CD4-positive, CD25-positive, alpha-beta regulatory T cell (primary cell): ENCODE measurements at places on chromosomes 6 and 20.

GRCh38 chr6:122580737-122581136 lies 29.5 kb upstream of the PKIB start:
- no peak for DNase-seq

DNA sequence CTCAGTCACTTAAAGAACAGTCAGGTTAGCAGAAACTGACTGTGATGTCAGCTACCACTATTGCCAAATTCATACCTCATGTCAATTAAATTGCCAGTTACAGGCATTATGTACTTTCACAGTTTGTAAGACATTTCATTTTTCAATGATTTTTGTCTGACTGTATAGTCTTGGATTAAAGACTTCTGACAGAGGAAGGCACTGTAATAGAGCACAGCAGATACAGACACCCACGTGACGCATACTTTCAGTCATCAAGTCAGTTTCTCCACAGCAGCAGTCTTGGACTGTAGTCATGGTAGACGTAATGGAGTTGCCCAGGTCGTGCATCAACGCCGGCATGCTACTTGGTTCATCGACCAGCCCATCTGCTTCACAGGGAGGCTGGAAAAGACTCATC lies 29.5 kb upstream of the ELOVL5 start:
- DNase-seq: no peak

DNA sequence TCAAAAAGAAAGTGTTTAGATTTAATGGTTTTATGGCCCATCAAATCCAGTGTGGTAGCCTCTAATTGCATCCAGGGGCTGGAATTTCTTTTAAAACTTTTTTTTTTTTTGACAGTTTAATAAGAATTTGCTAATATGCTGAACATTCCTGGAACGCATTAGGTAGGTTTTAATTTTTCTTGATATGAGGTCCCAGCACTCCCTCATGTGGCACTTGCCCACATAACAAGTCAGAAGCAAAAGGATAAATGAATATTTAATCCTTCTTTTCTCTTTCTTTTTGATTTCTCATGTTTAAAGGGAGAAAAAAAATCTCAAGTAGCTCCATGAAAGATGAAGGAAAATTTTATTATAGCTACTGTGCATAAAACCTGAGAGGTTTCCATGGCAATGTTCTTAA lies 13.5 kb downstream of the HAO1 start:
- DNase-seq: no peak

- no peak for DNase-seq
Measured at GRCh38 chr6:125752773-125753172, 3.3 kb downstream of the HEY2 start.

DNA sequence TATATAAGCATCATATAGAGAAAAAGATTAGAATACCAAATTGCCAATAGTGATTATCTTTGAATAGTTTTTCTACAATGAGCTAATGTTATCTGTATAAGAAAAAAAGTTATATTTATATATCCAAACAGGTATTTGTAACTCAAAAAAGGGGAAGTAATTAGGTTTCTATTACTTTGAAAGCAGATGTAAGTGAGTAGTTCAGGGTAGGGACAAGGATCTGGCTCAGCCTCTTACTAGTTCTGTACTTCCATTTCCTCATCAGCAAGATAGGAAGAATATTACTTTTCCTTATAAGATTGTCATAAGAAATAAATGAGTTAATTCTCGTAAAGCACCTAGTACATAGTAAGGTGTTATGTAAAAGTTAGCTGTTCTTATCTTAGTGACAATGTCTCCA lies 32.2 kb downstream of the AHI1 start:
- DNase-seq: no peak

DNA sequence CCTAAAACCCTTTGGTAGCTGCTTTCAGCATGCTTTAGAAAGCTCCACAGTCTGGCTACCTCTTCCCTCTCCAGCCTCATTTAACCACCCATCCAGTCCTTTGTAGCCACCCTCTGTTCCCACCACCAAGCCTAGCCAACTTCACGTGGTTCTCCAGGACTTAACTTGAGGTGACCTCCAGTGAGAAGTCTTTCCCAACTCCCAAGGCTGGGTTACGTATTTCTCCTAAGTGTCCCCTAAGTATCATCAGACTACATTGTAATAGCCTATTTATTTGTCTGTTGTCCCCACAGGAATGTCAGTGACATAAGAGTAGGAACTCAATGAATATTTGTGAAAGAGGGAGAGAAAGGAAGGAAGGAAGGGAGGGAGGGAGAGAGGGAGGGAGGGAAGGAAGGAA lies 431.9 kb upstream of the JARID2 start:
- DNase-seq: no peak

- DNase-seq: no peak
Measured at GRCh38 chr6:113585246-113585645, 271.9 kb upstream of the MARCKS start.

GRCh38 chr20:53748176-53748575 lies 154.5 kb upstream of the ZNF217 start:
- DNase-seq: no peak

DNA sequence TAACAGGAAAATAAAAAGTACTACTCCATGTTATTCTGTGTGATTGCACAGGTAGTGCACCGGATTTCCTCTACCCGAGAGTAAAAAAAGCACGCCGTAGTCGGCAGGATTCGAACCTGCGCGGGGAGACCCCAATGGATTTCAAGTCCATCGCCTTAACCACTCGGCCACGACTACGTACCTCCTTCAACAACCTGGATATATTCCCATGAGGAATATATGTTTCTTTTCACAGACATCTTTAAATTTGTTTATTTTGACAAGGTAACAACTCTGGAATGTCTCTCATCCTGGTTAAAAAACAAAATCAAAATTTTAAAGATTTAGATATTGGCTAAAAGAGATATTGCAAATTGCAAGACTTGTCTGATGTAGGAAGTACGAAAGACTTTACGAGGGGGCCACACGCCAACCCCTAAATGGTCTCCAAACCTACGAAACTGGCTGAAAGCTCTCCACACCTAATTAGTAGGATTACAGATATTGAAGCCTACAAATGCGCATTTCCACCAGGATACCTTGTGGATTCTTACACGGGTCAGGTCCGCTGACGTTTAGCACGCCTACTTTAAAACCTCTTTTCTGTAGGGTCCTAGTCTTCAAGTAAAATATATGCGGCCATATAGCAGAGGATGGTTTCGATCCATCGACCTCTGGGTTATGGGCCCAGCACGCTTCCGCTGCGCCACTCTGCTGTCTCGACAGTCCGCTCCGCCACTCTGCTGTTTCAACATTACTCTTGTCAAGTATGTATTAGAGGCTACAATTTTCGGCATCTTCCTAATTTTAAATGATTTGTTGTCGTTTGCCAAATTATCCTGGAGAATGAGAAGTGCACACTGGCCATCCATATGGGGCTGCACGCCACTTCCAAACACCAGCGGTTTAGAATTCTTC lies 52.2 kb upstream of the BTN3A2 start:
- DNase-seq: peak; percentile 73

DNA sequence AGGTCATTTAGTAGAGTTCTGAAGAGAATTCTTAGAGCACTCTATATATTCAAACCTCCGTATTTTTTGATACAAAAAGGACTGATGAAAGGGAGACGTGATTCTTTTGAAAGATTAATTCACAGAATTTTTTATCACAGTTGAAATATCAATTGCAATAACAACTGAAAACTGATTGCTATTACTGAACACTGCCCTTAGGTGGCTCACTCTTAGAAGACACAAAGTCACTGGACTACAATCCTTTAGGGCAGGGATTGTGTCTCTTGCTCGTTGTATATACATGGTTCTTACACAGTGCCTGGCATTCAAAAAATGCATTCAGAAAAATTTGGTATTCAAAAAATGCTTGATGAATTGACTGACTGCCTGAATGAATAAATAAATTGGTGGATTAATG lies 17.1 kb upstream of the CALHM6 start:
- DNase-seq: peak; percentile 34

DNA sequence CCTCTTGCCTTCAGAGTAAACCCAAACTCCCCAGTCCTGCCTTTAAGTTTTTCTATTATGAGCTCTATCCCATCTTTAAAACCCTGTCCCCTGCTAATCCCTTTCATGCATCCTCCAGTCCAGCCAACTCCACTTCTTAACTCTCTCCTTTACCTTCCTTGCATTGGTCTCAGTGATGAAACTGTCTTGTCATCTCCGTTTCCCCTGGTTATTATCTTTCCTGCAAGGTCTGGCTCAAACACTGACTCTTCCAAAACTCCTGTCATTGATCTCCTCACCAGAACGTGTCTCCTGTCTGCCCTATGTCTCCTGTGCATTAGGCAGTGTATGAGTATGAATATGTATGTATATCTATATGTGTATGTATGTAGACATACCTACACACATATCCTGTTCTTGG lies 11.8 kb upstream of the FNDC1 start:
- no peak for DNase-seq

DNA sequence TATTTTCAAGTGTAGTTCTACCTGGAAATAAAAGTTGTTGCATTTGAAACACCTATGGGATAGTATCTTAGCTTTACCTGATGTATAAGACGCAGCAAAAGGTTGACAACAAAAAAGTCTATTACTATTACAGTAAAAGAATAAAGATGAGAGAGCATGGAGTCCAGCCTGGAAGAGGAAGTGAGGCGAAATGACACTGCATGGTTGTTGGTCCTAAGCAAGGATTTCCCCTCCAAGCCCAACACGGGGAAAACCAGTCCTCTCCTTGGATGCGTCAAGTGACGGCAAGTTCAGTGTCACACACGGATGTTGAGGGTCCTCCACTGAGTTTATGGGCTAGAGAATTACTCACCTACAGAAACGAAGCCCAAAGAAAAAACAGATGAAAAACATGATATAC lies 51.7 kb downstream of the COL11A2 start:
- no peak for DNase-seq

DNA sequence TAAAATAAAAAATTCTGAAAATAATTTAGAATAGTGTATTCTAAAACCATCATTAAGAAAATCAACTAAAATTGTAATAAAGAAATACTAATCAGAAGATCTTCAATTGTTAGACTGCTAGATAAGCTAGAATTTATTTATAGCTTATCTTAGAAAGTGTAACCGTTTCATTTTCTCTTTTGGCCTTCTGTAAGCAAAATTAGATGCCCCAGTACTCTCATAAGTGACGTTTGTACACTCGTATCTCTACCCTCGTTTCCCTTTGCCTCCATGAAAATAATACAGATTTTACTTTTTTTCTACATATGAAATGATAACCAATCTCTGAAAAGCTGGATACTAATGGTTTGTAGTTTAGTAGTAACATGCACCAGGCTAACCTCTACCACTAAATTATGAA lies 19.8 kb downstream of the DSE start:
- DNase-seq: no peak

GRCh38 chr6:135451617-135452190 lies 45.8 kb downstream of the AHI1 start:
- DNase-seq: peak; percentile 46

DNA sequence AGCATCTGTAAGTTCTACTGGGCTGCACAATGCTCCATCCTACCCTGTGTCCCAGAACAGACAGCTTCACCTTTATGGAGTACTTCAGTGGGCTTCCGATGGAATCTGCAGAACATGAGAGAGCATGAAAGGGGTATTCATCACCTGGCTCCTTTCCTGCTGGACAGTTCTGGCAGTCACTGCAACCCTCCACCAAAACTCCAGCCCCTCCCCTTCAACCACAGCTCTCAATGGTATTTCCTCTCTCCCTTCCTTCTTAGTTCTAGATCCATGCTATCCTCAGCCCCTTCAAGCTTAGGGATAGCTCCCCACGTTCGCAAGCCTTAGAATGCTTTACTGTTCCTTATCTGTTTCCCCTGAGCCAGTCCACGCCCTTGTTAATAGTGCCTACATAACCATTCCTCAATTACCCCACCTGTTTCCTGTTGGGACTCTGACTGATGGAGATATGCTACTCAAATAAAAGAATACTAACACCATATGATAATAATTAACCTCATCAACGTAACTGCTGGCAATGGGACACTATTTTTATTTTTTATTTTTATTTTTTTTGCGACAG lies 26.8 kb downstream of the TRAM2 start:
- no peak for DNase-seq

DNA sequence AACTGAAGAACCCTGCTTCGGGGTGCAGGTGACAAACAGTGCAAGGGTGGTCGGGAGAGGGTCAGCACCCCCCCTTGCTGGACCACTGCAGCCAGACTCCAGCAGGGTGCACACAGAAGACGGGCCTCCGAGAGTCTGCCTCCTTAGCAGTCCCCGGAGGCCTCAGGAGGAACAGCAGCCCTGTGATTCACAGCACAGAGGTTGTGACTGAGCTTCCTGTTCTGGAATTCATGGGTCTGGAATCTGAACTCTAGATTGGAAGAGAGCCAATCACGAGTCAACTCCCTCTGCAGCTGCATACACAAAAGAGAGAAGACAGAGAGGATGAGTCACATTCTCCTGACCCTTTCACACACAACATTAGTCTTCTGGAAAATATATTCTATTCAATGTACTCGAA lies 249.0 kb upstream of the OPRM1 start:
- no peak for DNase-seq

- no peak for DNase-seq
Measured at GRCh38 chr6:99177736-99178135, 171.7 kb downstream of the FAXC start.

DNA sequence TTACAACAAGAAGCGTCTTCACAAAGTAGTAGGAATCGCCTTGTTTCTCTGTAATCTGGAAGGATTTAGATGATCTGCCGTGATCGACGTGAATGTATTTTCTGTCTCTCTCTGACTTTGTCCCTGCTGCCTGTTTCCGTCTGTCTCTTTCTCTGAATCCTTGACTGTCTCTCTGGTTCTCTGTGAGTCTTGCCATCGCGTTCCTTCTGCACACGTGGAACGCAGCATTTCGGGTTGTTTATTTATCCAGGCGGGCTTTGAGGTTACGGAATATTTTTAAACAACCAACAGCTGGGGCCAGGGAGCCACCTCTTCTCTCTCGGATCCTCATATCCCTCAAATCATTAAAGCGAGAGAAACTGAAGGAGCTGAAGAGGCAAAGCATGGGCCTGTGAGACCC lies 215.9 kb downstream of the ZDHHC14 start:
- DNase-seq: no peak

DNA sequence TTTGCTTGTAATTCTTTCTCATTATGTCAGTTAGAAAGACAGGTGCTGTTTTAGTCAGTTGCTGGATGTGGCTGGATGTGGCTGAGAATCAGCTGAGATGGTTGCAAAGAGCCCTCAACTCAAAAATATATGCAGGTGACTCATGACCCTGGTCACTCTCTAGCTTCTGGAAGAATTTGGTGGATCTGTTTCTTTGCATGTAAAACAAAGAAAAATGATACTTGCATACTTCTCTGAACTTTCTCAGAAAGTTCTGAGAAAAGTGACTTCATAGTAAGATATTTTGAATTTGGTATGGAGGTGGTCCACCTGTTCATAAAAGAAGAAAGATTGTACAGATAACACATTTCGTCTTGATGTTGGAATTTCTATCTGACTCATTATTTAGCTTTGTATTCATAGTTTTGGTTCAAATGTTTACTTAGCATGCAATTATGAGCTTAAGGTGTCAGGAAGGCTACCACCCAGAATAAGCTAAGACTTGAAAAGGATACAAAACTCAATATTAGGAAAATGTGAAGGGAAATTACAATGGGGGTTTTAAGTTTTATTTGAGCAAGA lies 163.2 kb upstream of the OLIG3 start:
- peak; percentile 61 for DNase-seq

GRCh38 chr20:13250251-13250650 lies 29.2 kb downstream of the ISM1 start:
- no peak for DNase-seq
